Left renal cortex interstitium (tissue), 4 donors: ENCODE measurements at places on chromosomes 12 and 14. TPM values are rescaled to one million over a fixed set of nuclear protein-coding genes. Genes with fewer than 3 reads are reported as not detected.

Gene PRH2
- polyA plus RNA-seq, result 0.99 TPM

DNA sequence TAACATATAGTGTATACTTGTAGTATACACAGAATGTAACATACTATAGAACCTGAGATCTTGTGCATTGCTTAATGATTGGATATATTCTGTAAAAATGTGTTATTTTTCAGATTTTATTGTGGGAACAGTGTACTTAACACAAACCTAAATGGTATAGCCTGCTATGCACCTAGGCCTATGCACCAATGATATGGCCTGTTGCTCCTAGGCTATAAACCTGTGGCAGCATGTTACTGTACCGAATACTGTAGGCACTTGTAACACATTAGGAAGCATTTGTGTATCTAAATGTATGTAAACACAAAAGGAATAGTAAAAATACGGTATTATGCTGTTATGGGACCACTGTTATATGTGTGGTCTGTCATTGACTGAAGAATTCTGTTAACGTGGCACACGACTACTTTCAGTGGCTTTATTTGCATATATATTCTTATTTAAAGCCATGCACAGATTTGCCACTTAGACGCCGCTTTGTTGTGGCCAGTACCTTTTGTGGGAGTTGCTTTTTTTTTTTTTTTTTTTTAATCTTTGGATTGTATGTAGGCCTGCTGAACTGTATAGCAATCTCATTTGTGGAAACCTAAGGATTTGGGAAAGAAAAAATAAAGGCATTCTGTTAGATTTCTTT is 7.4 kb downstream of the PAPOLA start:
- DNase-seq, result no peak

Gene RESF1
- polyA plus RNA-seq, result 62.2 TPM

Gene KRT6C
- polyA plus RNA-seq, result not detected

Gene SLC2A14
- polyA plus RNA-seq, result 0.83 TPM

DNA sequence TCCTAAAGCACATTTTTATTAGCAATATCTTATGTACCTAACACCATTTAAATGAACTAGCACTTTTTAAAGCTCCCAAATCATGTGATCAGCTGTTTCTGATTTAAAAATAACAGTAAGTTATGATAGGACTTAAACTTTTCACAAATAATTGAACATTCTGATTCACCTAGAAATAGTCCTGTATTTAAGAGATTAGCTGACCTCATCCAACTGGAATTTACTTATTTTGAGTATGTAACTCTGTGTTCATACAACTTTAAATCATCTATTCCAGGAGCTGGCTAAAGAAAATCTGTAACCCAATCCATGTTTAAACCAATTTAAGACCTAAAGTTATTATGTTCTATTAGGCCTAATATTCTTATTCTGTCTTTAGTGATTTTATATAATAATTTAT is 184.3 kb downstream of the CCDC91 start:
- no peak for DNase-seq

- DNase-seq, result no peak
These were observed 57.9 kb downstream of the RFLNA start for GRCh38 chr12:124352839-124353238.
